ENCODE measurements at places on chromosomes 1 and 21.

- no peak for DNase-seq
These were observed 6.3 kb upstream of the INAVA start for GRCh38 chr1:200888349-200888838.

- DNase-seq: no peak
These were observed 9.4 kb downstream of the OLIG2 start for GRCh38 chr21:33035147-33035546.

DNA sequence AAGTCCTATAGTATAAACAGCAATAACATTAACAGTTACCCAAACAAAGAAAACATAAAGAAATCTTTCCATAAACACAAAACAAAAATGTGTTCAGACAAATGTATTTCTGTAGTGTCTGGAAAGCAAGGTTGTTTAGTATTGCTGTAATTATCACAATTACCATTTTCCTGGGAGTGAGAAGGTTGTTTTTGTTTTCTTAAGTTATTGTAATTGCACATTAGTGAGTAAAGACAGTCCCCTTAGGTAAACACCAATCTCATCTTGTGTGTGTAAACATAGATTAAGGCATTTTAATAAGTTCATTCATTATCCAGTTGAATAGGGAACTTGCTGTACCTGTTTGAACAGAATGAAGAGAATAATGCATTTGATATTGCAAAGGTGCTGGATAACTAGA lies 356.9 kb upstream of the ADGRL4 start:
- DNase-seq: no peak

- DNase-seq: peak; percentile 15
These were observed 3.3 kb upstream of the IL23R start for GRCh38 chr1:67162954-67163353.

- DNase-seq: no peak
These were observed 32.2 kb downstream of the ST6GALNAC3 start for GRCh38 chr1:76106719-76107235.

DNA sequence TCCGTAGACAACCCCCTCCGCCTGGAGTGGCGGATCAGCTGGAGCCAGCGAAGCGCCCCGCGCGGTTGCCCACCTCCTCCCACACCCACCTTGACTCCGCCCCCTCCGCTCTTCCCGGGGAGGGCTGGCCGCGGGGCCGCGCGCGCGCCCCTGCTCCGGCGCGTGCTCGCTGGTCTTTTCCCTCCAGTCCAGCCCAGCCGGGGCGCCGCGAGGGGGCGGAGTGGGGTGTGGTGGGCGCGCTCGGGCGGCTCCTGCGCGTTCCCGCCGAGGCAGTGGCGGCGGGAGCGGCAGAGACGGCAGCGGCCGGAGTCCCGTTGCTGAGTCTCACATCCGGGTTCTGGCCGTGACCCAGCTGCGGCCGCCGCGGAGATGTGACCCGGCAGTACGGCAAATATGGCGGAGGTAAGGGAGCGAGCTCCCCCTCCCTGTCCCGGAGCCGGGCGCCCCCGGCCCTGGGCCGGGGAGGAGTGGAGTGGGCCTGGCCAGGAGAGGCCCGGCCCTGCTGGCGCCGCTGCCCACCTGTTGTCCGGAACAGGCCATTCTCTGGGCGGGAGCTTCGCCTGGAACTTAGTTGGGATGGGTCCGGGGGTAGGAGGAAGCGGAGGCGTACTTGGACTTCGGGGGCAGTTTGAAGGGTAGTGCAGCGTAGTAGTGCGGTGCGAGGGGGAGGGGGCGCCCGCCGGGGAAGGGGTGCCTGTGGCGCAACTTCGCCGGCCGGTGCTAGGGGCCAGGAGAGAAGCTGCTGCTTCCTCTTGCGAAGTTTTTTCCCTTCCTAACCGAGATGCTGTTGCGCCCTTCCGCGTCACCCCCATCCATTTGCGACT lies 5.4 kb downstream of the MIER1 start:
- peak; percentile 78 for DNase-seq

GRCh38 chr1:45001011-45001481 lies 10.1 kb downstream of the HECTD3 start:
- DNase-seq: no peak

GRCh38 chr1:149927056-149927562 lies 494 bp downstream of the SF3B4 start:
- peak; percentile 17 for DNase-seq

DNA sequence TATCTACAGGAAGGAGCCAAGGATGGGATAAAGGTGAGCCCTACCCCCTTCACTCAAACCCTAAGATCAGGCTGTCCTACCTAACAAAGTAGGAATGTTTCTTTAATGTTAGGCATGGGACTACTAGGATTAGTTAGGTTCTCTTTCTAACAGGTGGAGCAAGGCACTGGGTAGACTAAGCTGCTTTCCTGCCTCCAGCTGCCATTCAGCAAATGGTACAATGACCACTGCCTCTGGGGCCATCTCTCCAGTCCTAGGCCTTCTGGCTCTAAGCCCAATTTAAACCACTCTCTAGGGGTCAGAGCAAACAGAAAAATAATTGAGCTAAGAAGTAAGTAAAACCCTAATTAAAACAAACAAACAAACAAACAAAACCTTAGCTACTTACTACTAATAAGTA lies 15.7 kb upstream of the IPO9 start:
- no peak for DNase-seq

- no peak for DNase-seq
These were observed 31.6 kb downstream of the ZBTB8OS start for GRCh38 chr1:32618673-32619221.

GRCh38 chr1:220342853-220343252 lies 70.6 kb upstream of the RAB3GAP2 start:
- no peak for DNase-seq

DNA sequence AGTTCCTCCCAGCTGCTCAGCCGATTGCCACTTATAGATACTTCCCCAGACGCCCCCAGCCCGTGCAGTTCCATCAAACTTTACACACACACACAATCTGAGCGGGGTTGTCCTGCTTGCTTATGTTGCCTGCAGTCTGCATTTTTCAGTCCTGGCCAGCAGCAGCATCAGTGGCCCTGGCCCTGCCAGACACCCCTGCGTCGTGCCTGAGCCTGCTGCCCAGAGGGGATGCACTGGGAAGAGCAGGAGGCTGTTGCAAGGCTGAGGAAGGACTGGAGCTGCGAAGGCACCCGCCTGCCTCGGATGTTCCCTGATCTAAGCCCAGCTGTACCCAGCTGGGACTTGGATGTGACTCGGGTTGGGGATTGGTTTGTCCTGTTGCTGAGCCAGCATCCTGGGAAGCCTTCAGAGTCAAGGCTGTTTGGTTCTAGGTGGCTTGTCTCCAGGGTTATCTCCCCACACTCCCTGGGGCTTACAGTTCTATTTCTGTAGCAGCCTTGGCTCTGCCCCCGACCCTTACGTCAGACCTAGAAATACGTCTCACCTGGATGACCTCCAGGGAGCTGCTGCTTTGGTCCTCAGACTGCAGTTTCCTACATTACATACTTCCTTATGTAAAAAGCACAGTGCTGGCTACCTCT lies 42.3 kb downstream of the MAN1C1 start:
- DNase-seq: no peak

GRCh38 chr1:62712336-62713243 lies 24.4 kb upstream of the DOCK7 start:
- DNase-seq: no peak

DNA sequence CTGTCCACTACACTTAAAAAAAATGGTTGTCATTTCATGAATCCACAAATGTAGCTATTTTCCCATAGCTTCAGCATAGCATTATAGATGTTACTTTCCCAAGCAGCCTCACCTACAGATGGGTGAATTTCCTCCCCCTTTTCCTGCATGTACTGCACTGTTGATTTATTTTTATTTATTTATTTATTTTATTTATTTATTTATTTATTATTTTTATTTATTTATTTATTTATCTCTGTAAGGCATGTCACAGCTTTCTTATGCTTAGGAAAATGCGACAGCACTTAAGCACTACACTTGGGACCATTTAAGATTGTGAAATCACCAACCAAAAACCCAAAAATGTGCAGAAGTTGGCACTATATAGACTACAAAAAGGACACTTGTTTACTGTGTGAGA lies 4.9 kb downstream of the CD1A start:
- DNase-seq: no peak

DNA sequence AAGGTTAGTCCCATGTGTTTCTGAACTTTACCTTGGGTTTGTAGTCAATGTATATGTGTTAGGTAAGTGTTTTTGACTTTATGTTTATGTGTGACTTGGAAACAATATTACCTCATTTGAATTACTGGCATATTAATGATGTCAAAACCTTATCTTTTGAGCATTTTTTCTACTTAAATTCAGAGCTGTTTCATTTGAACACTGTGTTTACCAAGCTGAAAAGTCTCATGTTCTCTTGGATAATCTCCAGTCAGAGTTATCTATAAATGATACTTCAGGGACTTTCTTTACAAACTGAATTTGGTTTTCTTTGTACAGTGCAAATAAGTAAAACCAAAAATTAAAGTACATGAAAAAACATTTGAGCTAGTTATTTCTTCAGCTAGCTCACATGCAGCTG lies 30.0 kb downstream of the ADAMTS1 start:
- DNase-seq: no peak

- no peak for DNase-seq
These were observed at the start of gene TMEM61 for GRCh38 chr1:54980528-54981241. Gene TMEM61, plus strand, starts transcription at chr1:54980628. Its CDS starts 438 bp downstream, at chr1:54981066.

GRCh38 chr1:221783437-221783836 lies 41.5 kb upstream of the DUSP10 start:
- DNase-seq: no peak

GRCh38 chr21:45386728-45387371 lies 18.1 kb upstream of the COL18A1 start:
- DNase-seq: peak; percentile 77

- DNase-seq: no peak
These were observed 18.3 kb downstream of the KIRREL1 start for GRCh38 chr1:158011714-158012113.

DNA sequence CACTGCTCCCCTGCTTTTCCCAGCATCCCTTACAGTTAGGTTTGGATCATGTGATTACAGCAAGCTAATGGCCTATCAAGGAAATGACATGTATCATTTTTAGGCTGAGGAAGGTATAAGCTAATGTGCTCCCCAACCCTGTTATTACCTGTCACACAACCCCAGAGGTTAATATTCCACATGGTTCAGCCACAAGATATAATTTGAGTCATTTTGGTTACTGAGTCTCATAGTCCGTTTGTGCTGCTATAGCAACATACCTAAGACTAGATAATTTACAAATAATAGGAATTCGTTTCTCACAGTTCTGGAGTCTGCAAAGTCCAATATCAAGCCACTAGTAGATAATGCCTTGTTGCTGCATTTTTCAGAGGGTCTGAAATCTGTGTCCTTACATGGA lies 29.1 kb upstream of the SLC16A1 start:
- no peak for DNase-seq

GRCh38 chr1:232036181-232036933 lies 409.8 kb downstream of the DISC1 start:
- no peak for DNase-seq

DNA sequence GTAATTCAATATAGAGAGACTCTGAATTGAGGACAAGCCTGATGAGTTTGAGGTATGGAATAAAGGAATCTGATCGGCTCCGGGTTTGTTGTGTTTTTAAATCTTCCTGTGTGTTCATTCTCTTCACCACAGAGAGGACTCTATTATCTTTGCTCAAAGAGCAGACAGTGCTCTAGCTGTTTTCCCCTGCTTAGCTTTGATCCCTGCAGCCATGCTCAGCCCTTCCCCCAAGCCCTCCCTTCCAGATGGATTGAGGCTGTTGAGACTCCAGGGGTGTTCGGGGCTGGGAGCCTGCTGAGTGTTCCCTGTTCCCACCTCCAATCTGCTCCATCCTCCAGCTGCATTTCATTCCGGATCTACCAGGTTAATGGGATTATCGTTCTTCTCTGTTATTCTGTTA lies 74.2 kb upstream of the CXADR start:
- no peak for DNase-seq

DNA sequence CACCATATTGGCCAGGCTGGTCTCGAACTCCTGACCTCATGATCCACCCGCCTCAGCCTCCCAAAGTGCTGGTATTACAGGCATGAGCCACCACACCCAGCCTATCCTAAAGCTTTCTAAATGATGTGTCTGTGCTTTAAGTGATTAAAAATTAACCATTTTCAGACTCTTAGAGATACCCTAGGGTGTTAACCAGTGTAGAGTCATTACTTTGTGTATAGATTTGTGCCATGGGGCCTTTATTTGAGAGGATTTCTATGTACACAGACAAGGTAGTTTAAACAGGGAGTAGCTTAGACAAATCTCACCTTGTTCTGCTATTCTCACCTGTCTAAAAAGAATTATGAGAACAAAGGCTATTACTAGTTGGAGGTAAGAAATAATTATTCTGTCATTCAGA lies 12.7 kb upstream of the PLEKHM2 start:
- no peak for DNase-seq

DNA sequence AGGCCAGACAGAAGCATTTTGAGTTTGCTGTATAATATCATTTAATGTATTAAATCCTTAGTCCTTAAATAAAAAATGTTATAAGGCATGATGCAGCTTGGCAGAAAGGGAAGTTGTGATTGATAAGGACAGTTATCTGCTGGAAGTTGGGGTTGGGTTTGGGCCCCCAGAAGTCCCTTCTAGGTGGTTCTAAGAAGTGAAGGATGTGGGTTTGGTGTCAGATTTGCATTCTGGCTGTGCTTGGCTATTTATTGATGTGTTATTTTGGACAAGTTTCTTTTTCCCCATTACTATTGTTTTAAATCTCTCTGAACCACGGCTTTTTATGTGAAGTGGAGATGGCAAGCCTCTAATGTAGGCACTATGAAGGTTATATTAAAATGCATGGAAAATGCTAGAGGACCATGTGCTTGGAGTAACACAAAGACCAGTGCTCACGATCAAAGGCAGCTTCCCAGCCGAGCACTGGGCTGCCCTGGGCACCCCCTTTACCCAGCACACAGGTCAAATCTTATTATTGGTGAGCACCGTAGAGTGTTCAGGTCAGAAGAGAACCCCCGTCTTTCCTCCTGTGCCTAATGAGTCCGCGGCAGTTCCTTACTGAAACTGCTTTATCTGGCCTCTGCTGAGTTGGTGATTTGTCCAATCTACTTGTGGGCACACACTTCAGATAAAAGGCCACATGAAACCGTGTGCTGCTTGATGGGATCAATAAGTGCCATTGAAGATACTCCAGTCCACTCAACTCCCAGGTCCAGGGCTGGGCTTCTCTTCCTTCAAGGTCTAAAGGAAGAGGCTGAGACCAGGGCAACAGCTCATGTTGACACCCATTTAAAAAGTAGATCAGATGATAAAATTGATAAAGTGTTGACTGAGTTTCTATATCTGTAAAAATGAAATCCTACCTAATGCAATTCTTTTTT lies 212.0 kb downstream of the PRDM2 start:
- no peak for DNase-seq

DNA sequence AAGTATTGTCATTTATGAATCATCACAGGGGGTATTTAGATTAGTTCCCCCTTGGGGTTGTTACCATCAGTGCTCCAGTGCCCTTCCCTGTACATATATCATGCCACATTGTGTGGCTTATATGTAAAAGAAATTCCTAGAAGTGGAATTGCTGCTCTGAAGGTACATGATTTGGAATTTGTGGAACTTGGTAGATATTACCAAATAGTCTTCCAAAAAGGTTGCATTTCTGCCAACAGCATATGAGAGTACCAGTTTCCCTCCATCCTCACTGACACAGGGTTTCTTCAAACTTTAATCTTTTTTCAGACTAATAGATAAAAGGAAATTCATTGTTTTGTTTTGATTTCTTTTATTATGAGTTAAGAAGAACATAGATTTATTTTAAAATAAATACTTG lies 41.3 kb downstream of the AKNAD1 start:
- no peak for DNase-seq
